ENCODE measurements at places on chromosomes 4 and X.

DNA sequence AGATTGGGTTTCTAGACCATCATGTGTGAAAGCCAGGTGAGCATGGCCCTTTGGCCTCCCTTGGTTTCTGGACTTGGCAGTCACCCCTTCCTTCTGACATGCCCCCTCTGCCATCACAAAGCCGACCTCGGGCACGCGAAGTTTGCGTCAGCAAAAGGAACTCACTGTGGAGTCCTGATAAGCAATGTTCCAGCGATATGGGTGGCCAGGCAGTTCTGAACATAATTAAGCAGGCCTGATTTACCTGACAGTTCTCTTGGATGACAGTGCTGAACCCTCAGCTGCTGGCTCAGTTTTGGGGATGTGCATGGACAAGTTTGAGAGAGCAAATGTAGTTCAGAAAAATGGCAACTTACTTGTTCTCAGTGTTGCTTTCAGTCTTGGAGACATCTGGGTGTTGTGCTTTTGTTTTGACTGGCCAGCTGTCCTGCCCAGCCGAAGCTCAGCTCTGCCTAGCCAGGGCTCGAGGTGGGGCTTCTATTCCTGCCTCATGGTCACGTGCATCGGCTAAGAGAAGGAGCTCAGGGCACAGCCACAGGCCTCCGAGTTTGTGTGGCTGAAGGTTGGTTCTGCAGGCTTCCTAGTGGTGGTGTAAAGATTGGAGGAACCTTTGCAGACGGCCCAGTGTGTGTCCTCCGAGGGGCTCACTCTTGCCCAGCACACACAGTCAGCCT lies 78.3 kb downstream of the CLDN34 start:
- no peak for DNase-seq

- no peak for DNase-seq
Measured at GRCh38 chr4:164402554-164402953, 351.4 kb upstream of the SMIM31 start.

GRCh38 chrX:129557844-129558480 lies 17.9 kb downstream of the OCRL start:
- no peak for DNase-seq

DNA sequence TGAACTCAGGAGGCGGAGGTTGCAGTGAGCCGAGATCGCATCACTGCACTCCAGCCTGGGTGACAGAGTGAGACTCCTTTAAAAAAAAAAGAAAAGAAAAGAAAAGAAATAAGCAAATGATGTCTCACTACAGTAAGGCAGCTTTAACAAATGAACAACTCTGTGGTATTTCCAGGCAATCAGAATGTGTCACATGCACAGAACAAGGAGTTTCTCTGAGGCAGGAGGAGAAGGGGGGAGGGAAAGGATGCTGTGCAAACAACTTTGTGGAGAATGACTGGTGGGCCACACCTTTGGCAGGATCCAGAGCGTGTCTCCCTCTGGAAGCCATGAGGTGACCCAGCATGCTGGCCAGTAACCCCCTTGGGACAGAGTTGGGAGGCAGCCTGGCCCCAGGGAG lies 57.6 kb downstream of the RAI2 start:
- no peak for DNase-seq

DNA sequence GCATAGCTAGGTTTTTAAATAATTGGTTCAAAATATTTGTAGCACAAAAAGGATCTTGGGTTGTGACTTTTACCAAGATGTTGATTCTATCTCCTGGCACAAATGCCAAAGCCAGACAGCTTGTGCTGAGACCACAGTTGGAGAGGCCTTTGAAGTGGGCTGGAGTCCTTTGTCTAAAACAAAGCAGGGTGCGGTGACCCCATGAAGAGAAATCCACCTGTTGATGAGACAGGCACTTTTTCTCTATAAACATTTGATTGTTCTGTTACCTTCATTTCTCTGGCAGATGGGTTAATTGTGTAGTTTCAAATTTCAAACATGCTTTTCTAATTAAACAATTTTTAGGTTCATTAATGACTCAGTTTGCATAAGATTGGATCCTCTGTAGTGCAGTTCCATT lies 56.7 kb downstream of the STOX2 start:
- no peak for DNase-seq

DNA sequence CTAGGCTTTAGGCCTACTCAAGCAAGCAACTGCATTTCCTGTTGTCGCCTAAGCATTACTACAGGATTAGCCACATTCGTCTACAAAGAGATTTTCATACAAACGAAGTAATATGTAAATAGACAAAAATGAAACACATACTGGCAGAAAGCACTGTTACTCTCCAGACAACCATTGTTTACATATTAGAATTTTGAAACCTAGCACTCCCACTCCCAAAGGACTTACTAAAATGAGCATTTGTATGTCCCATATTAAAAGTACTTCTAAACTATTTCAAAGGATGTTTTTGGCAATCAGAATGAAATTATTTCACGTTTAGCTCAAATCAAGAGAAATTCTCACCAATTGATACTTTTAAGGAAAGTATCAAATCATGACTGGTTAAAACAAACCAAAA lies 570.8 kb downstream of the PRR32 start:
- DNase-seq: no peak

- DNase-seq: no peak
Measured at GRCh38 chr4:16386711-16387320, 160.5 kb upstream of the TAPT1 start.

GRCh38 chr4:5072948-5073347 lies 21.7 kb downstream of the STK32B start:
- DNase-seq: no peak

GRCh38 chrX:4277122-4277521 lies 563.7 kb upstream of the PRKX start:
- DNase-seq: no peak

GRCh38 chr4:70893790-70894189 lies 8.4 kb upstream of the MOB1B start:
- DNase-seq: no peak

DNA sequence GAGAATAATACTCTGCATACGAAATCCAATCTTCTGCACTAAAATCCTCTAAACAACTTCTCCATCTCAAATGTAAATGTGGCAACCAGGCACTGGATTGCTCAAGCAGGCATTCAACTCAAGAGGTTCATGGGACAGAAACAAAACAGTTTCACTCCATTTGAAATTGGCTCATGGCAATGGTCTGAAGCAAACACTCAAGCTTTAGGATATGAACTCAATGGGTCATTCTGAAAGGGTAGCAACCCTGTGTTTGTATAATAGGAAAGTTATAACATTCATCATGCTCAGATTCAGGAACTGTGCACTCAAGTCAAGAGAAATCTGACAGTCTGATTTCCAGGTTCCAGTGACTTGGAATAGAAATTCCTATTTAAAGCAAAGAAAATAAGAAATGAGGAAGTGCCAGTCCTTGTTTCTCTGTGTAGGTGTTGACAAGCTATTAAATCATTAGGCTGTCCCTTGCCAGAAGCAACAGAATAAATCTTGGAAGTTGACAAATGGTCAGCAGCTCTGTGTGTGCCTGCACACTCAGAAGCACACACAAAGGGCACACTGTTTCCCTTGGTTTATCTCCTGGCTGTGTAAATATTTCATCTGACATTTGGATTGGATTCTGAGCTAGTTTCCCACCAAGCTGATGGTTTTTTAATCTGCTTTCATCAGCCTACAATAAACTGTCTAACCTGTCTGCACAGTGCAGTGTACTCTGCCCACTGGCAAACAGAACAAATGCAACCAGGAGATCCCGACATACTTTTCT lies 75.9 kb upstream of the CITED1 start:
- no peak for DNase-seq

- no peak for DNase-seq
Measured at GRCh38 chr4:3870567-3870962, 104.4 kb downstream of the ADRA2C start.

DNA sequence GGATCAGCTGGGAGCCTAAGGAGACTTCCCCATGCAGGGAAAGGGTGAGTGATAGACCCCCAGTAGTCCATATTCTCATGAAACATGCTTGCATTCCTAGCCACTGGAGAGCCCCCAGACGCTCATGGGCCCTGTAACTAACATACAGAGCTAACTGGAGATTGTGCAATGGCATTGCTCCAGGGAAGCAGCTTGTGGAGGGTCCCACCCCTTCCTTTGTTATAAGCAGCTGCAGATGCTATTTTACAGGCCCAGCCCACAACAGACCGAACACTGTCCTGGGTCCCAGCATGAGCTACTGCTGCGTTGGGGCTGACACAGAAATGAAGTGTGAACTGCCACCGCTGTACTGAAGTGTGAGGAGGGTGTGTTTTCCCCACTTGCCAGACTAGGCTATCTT lies 1465.7 kb upstream of the DIAPH2 start:
- no peak for DNase-seq

DNA sequence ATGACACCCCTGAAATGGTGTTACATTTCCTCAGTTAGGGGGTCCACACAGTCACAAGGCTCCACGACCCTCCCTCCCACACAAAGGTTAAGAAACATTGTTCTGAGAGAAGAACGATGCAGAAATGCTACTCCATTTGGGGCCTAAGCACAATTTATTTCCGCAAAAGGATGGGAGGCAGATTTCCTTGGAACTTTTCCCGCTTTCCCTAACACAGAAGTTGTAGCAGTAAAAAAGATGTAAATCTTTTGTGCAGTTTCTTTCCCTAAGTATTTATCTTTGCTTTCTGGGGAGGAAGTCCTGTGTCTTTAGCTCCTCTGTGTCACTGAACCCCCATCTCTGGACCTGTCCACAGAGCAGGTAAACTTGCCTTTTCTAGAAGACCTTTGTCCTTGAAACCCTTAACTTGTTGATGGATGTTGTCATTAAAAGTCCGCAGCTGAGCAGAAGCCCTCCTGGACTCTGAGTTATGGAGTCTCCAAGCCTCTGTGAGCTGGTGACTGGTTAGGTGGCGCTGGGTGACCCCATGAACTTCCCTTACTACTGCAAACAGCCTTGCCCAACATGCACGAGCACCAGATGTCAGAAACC lies 67.2 kb upstream of the SHISA3 start:
- no peak for DNase-seq

DNA sequence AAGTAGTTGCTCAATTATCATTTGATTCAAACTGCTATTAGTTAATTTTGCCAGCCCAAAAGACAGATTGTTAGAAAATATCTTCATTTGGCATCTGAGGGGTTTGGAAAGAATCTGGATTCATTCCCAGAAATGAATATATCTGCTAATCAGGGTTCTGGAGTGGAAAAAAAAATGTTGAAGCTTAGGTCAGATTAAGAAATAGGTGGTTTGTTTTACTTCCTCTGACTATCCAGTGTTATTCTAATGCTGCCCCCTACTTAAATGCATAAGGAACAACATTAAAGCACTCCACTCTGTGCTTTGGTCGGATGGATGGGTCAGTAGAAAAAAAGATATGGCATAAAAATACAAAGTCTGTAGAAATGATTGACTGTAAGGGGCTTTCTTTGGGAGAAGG lies 89.0 kb downstream of the LUZP4 start:
- DNase-seq: no peak

- no peak for DNase-seq
Measured at GRCh38 chr4:9953089-9953488, 68.2 kb downstream of the SLC2A9 start.

- no peak for DNase-seq
Measured at GRCh38 chr4:12576409-12576808, 907.7 kb downstream of the RAB28 start.

- DNase-seq: no peak
Measured at GRCh38 chrX:104411800-104412199, 154.2 kb upstream of the IL1RAPL2 start.

GRCh38 chr4:57672846-57673433 lies 562.8 kb upstream of the IGFBP7 start:
- DNase-seq: no peak

- DNase-seq: no peak
Measured at GRCh38 chrX:7503251-7503650, 339.7 kb upstream of the VCX start.
